Breast epithelium (tissue), 4 donors: ENCODE measurements at places on chromosomes 12 and 14. TPM values are rescaled to one million over a fixed set of nuclear protein-coding genes. Genes with fewer than 3 reads are reported as not detected.

The TAS2R7 gene
- total RNA-seq, result not detected

The TRIM9 gene
- total RNA-seq, result 5.2 TPM

The IQSEC3 gene
- total RNA-seq, result 0.64 TPM

The MGAT4C gene
- under 0.01 TPM for total RNA-seq

The KRT77 gene
- total RNA-seq, result not detected

The MAP1LC3B2 gene
- total RNA-seq, result 0.98 TPM

The ADCY4 gene
- 13.8 TPM for total RNA-seq

The GLRX5 gene
- total RNA-seq, result 36.1 TPM

The ARHGDIB gene
- total RNA-seq, result 159 TPM

The HNF1A gene
- 0.33 TPM for total RNA-seq

The NEUROD4 gene
- not detected for total RNA-seq

The STON2 gene
- total RNA-seq, result 30.2 TPM

The PALS1 gene
- total RNA-seq, result 27.2 TPM

The C1QL4 gene
- total RNA-seq, result 0.33 TPM

The ACAD10 gene
- 17.9 TPM for total RNA-seq

The SDR9C7 gene
- total RNA-seq, result not detected

The KRT73 gene
- not detected for total RNA-seq

The FSCB gene
- total RNA-seq, result not detected

The HOTAIR gene
- total RNA-seq, result 1.3 TPM

The FIGNL2 gene
- total RNA-seq, result 1.3 TPM

The LACRT gene
- total RNA-seq, result not detected

The DAZAP2 gene
- total RNA-seq, result 318 TPM

The ZFHX2 gene
- total RNA-seq, result 0.66 TPM

The SYT10 gene
- total RNA-seq, result not detected

The AQP2 gene
- total RNA-seq, result not detected

The SMCO2 gene
- not detected for total RNA-seq

The MVK gene
- 17.6 TPM for total RNA-seq

The CCDC196 gene
- total RNA-seq, result not detected

The B4GALNT3 gene
- total RNA-seq, result 5.9 TPM

The ALDH1L2 gene
- 6.7 TPM for total RNA-seq

The CLEC2A gene
- not detected for total RNA-seq

The KRT78 gene
- not detected for total RNA-seq

The TEAD4 gene
- 2.4 TPM for total RNA-seq

The ETFBKMT gene
- 4.9 TPM for total RNA-seq

The EFS gene
- total RNA-seq, result 18.0 TPM

The CLEC1B gene
- total RNA-seq, result not detected

The CHST11 gene
- 12.5 TPM for total RNA-seq

The PRIMA1 gene
- total RNA-seq, result 2.1 TPM

The CLMN gene
- 48.5 TPM for total RNA-seq

The CLECL1 gene
- total RNA-seq, result 1.0 TPM

The GZMH gene
- 1.3 TPM for total RNA-seq

The NR2C1 gene
- 46.7 TPM for total RNA-seq

The GPRC5D gene
- total RNA-seq, result not detected

The DNAI7 gene
- total RNA-seq, result 4.2 TPM

The ERP27 gene
- 7.8 TPM for total RNA-seq

The CDC42BPB gene
- 64.0 TPM for total RNA-seq

The TAS2R14 gene
- 3.7 TPM for total RNA-seq

The PARPBP gene
- 2.3 TPM for total RNA-seq
